ENCODE measurements at places on chromosomes 12 and 14.

GRCh38 chr12:76698966-76699365 is 64.9 kb upstream of the ZDHHC17 start:
- H3K27me3 ChIP-seq = no peaks in the 10 kb centered on the region
- H3K36me3 ChIP-seq = no peaks in the 10 kb centered on the region
- DNase-seq = no peak
- no peak overlapping the region for H3K4me3 ChIP-seq
- no peak overlapping the region for H3K27ac ChIP-seq

GRCh38 chr12:122403115-122403770 is 19.2 kb downstream of the CLIP1 start:
- H3K4me1 ChIP-seq = peaks cover 10% of the 10 kb centered on the region
- H3K27me3 ChIP-seq = no peaks in the 10 kb centered on the region
- no peak overlapping the region for H3K27ac ChIP-seq
- peaks cover 6% of the 10 kb centered on the region for H3K36me3 ChIP-seq
- DNase-seq = no peak

DNA sequence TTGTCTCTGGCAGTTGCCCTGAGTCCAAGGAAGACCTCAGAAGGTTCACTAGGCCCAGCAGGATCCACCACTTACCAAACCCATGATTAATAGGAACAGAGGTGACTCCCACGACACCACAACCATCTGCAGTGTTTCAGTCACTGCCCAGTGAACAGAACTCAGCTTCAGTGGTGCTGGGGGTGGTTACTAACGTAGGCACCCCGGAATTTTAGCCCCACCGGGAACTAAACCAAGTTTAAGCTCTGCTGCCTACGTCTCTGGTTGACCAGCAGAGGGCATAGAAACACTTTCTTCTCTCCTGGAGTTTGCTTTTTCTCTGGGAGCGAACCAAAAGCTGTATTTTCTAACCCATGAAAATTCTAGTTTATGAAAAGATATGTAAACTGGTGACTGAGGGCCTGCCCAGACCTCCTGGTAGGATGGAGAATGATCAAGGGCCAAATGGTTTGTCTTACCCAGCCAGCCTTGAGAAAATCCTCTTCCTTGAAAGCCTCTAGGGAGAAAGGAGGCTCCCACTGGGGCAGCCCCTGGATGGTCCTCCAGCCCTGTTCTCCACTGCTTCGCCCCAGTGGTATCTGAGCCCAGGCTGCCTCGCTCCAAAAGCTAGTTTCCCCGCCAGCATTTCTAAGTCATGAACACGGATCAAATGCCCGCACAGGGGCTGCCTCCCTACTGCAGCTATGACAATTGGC is 379.8 kb downstream of the DPF3 start:
- peaks cover 29% of the 10 kb centered on the region for H3K4me1 ChIP-seq
- H3K4me3 ChIP-seq = no peak overlapping the region
- no peaks in the 10 kb centered on the region for H3K36me3 ChIP-seq
- peak; percentile 65 for DNase-seq

DNA sequence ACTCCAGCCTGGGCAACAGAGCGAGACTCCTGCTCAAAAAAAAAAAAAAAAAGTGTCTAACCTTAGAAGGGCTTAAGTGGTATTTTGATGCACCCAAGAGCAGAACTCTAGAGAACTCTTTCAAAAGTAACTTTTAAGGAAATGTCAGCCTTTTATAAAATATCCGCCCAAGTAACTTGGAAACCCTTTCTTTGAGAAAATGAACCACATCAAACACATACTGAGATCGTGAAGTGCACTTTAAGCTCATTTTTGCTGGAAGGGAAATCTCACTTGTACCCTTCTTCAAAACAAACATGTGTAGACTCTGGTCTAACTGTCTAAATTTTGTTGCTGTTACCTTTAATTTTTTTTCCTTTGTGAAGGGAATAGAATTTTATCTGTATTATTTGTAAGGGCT is 5.5 kb downstream of the C12orf56 start:
- no peak for DNase-seq
- no peaks in the 10 kb centered on the region for H3K27me3 ChIP-seq
- peaks cover under 1% of the 10 kb centered on the region for H3K4me1 ChIP-seq
- no peak overlapping the region for H3K27ac ChIP-seq

DNA sequence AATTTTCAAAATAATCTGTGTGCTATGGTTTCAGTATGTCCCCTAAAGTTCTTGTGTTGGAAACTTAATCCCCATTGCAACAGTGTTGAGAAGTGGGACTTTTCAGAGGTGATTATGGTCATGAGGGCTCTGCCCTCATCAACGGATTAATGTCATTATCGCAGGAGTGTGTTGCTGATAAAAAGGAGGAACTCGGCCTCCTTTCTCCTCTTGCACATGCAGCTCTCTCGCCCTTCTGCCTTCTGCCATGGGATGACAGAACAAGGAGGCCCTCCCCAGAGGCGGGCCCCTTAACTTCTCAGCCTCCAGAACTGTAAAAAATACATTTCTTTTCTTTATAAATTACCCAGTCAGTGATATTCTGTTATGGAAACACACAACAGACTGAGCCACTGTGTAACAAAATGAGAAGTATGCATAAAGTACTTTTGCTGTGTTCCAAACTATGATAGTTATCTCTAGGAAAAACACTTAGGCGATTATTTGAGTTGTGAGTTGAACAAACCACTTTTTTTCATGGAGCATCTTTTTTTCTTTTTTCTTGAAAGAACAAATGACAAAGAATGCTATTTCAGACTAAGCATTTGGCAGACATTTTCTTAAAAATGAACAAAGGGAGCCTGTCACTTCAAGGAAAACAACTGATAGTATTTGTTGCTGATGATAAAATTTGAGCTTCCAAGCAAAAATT is 134.8 kb upstream of the FUT8 start:
- DNase-seq = no peak
- H3K4me3 ChIP-seq = no peak overlapping the region
- H3K27ac ChIP-seq = no peak overlapping the region
- H3K27me3 ChIP-seq = no peaks in the 10 kb centered on the region

- H3K27me3 ChIP-seq = no peaks in the 10 kb centered on the region
- peaks cover 3% of the 10 kb centered on the region for H3K4me1 ChIP-seq
- DNase-seq = no peak
- no peak overlapping the region for H3K27ac ChIP-seq
- H3K36me3 ChIP-seq = no peaks in the 10 kb centered on the region
Measured at GRCh38 chr12:130762319-130762675, 46.2 kb upstream of the RIMBP2 start.

- no peak for DNase-seq
- H3K36me3 ChIP-seq = no peaks in the 10 kb centered on the region
- no peak overlapping the region for H3K4me3 ChIP-seq
- no peaks in the 10 kb centered on the region for H3K4me1 ChIP-seq
- H3K27me3 ChIP-seq = no peaks in the 10 kb centered on the region
Measured at GRCh38 chr14:94361682-94362081, 26.7 kb downstream of the SERPINA1 start.

- H3K4me1 ChIP-seq = no peaks in the 10 kb centered on the region
- no peaks in the 10 kb centered on the region for H3K36me3 ChIP-seq
- no peak for DNase-seq
- H3K4me3 ChIP-seq = no peak overlapping the region
- H3K27me3 ChIP-seq = no peaks in the 10 kb centered on the region
- no peak overlapping the region for H3K27ac ChIP-seq
Measured at GRCh38 chr12:130602251-130602650, 113.8 kb downstream of the RIMBP2 start.

GRCh38 chr14:34018564-34019244 is 67.8 kb upstream of the EGLN3 start:
- no peaks in the 10 kb centered on the region for H3K36me3 ChIP-seq
- DNase-seq = no peak
- H3K27me3 ChIP-seq = peaks cover 9% of the 10 kb centered on the region
- peak overlapping the region; percentile 73 for H3K4me3 ChIP-seq
- H3K4me1 ChIP-seq = no peaks in the 10 kb centered on the region
- H3K27ac ChIP-seq = no peak overlapping the region

GRCh38 chr14:33676135-33676566 is 274.7 kb downstream of the EGLN3 start:
- H3K4me3 ChIP-seq = no peak overlapping the region
- no peak overlapping the region for H3K27ac ChIP-seq
- H3K4me1 ChIP-seq = peaks cover 4% of the 10 kb centered on the region
- peak; percentile 49 for DNase-seq
- H3K36me3 ChIP-seq = no peaks in the 10 kb centered on the region
- H3K27me3 ChIP-seq = no peaks in the 10 kb centered on the region

DNA sequence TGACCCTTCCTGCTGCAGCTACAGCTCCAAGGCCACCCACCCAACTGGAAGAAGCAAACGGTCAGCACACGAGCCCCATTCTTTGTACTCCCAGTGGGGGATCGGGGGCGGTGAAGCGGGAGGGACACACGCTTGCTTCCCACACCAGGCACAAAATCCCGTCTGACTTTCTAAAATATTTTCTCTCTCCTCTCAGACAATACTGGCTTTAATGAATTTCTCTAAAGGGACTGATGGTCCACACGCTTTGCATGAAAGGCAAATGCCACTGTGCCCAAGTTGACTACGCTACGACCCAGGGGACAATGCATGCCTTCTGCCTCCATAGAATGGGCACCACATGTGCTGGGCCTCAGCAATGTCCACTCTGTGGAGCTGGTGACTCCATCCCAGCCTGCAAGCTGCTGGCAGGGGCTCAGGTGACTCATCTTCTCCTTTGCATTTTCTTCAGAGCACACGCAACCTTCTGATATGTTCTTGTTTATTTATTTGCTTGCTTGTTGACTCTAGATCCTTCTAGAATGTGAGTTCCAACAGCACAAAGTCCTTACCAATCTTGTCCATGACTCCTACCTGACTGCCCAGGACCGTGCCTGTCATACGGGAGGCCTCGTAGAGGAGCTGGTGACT is 15.6 kb downstream of the SYNE3 start:
- H3K4me1 ChIP-seq = peaks cover 13% of the 10 kb centered on the region
- no peak overlapping the region for H3K27ac ChIP-seq
- peak overlapping the region; percentile 11 for H3K4me3 ChIP-seq
- no peaks in the 10 kb centered on the region for H3K36me3 ChIP-seq
- no peaks in the 10 kb centered on the region for H3K27me3 ChIP-seq

DNA sequence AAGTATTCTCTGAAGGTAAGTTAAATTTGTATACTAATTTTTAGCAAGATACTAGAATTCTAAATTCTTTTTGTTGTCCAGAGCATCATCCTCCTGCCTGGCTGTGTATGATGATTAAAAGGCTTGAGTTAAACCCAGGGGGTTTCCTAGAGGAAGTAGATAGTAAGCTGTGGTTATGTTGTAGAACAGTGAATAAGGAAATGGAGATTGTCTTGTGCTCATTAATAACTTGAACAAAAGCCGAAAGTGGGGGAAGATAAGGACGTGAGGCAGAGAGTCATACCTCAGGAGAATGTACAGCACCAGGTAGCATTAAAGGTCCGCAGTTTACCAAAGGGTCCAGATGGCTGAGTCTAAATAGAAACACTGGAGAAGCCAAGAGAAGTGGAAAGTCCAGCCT is 42.0 kb downstream of the CKB start:
- no peaks in the 10 kb centered on the region for H3K4me1 ChIP-seq
- no peak overlapping the region for H3K4me3 ChIP-seq
- H3K27me3 ChIP-seq = no peaks in the 10 kb centered on the region
- peaks cover 84% of the 10 kb centered on the region for H3K36me3 ChIP-seq
- DNase-seq = no peak

Measured in mesenchymal stem cell (in vitro differentiated cells and primary cell).